ENCODE measurements at places on chromosomes 3 and 15.
A peak's percentile ranks its signal among the peaks of the same experiment; 100 is the strongest.

DNA sequence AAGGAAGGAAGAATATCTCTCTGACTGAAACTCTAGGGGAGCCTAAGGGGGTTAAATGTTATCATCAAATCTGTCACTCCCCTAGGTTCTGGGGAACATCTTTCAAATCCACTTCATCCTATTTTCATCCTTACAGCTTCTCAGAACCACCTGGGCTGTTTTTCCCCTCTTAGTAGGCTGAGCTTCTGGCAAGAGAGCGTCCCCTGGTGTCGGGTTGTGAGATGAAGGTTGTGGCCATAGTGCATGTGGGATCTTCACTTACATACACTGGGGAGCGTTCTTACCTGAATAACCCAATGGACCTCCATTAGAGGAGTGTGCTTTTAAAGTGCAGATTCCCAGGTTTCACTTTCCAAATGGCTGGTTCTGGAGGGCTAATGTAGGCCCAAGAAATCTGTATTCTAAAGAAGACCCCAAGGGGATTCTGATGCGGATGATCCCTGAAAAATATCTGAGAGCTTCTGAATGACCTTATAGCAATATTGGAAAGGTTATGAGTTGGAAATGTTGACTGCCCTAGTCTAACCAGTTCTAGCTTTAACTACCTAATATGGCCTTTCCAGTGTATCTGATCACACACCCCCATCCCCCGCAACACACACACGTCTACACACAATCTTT lies 663.7 kb downstream of the AGBL1 start:
- peak; percentile 32 for DNase-seq

DNA sequence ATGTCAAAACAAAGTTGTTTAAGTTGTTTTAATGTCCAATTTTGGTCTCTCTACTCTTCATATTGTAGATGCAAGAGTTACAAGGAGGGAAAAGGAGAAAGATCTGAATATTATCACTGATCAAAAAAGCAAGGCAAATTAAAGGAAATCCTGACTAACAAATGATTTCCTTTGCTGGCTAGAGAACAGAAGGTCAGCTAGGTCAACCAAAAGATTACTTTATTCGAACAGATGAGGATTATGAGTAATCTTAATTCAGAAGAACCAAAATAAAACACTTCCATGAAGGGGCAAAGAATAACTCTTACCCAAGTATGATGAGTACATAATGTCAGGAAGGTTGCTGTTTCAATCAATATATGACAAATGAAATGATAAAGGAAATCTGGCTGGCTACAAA lies 33.8 kb downstream of the CPNE4 start:
- no peak for DNase-seq

DNA sequence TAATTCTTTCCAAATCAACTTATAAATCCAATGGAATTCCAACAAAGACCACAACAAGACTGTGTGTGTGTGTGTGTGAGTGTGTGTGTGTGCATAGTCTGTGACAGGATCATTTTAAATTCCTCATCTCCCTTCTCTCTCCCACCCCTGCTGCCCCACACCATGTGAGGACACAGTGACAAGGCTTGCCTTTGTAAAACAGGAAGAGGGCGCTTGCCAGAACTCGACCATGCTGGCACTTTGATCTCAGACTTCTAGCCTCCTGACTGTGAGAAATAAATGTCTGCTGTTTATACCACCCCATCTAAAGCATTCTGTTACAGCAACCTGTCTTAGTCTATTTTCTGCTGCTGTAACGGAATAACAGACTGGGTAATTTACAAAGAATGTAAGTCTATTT lies 99.1 kb downstream of the NSMCE3 start:
- no peak for DNase-seq

GRCh38 chr15:92112180-92112579 lies 258.7 kb downstream of the SLCO3A1 start:
- no peak for DNase-seq
